ENCODE measurements at places on chromosomes 2 and 18.

- no peak for DNase-seq
Observed at GRCh38 chr2:237465515-237466148, 21.4 kb upstream of the MLPH start.

DNA sequence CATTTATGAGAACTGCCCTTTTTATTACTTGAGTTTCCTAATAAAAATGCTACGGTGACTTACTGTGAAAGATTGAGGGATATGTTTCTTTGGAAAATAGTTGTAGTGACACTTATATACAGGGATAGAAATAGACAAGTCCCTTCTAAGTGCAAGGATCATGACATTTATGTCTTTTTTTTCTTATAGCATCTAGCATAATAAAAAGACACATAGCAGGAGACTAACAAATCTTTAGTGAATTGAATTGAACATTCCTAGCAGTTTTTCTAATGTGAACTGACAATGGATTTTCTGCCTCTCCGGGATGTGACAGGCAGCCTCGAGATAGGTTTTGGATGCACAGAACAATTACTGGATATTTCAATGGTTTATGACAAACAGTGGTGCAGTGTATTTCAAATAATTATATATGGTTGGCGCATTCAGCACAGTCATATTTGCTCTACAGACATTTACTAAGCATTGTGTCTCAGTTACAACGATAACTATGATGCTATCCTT lies 562.8 kb downstream of the ADCYAP1 start:
- no peak for DNase-seq

- no peak for DNase-seq
Observed at GRCh38 chr2:200705305-200706041, 106.2 kb upstream of the BZW1 start.

DNA sequence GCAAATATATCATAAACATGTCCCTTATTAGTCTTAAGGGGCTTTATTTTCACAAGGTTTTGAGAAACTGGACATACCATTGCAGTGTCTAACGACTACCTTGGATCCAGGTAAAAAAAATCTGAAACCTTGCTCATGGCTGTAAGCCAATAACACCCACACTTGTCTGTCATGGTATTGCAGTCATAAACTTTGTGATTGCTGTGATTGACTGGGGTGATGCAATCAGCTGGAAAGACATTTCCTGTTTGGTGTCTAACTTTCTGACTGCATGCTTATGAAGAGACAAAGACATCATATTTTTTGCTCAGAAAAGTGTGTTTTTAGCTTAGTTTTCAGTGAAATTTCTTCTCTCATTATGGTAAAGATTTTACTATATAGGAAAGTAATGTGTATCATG lies 635.0 kb downstream of the TSN start:
- no peak for DNase-seq

- no peak for DNase-seq
Observed at GRCh38 chr2:83067947-83068346, 1391.1 kb downstream of the SUCLG1 start.

GRCh38 chr18:12679183-12679786 lies 21.4 kb upstream of the SPIRE1 start:
- DNase-seq = no peak

- DNase-seq = no peak
Observed at GRCh38 chr2:220585241-220585640, 957.8 kb downstream of the SLC4A3 start.

GRCh38 chr18:25962176-25962575 lies 128.2 kb downstream of the SS18 start:
- no peak for DNase-seq

Data from effector memory CD8-positive, alpha-beta T cell (primary cell).